Airway epithelial cell (primary cell): ENCODE measurements at places on chromosomes 1 and 21. TPM values are rescaled to one million over a fixed set of nuclear protein-coding genes. Genes with fewer than 3 reads are reported as not detected.

ALG14 gene
- 0.99 and 1.2 TPM in 2 replicates for total RNA-seq

CFHR2 gene
- total RNA-seq: not detected in 2 replicates

MORC3 gene
- total RNA-seq: 19.2 and 25.5 TPM in 2 replicates

FOXD2 gene
- total RNA-seq: 0.05 and 0.14 TPM in 2 replicates

ANKRD34A gene
- total RNA-seq: 0.28 and 0.49 TPM in 2 replicates

EXTL1 gene
- not detected in 2 replicates for total RNA-seq

AADACL3 gene
- not detected in 2 replicates for total RNA-seq

A3GALT2 gene
- total RNA-seq: not detected in 2 replicates

MYBPHL gene
- 2.7 TPM in 1 of 2 replicates, not detected in the other for total RNA-seq

SMCP gene
- not detected in 2 replicates for total RNA-seq
